HS-27A (cell line): ENCODE measurements at places on chromosomes 3 and 15.

DNA sequence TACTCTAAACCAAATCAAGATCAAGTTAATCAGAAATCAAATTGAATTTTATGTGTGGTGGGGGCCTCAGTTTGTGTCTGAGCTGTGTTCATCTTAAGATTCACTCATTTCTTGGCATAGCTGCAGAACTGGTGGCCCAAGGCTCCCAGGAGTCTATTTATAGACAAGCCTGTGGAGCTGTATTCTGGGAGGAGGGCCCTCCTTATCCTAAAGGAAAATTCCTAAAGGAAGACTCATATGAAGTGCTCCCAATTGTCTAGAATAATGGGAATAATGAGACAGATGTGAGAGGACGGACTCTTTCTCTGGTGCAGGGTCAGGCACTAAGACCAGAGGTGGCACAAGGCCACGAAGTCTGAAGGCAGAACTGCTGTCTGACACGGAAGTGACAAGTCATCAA is 38.9 kb downstream of the C3orf85 start:
- no peak for DNase-seq

DNA sequence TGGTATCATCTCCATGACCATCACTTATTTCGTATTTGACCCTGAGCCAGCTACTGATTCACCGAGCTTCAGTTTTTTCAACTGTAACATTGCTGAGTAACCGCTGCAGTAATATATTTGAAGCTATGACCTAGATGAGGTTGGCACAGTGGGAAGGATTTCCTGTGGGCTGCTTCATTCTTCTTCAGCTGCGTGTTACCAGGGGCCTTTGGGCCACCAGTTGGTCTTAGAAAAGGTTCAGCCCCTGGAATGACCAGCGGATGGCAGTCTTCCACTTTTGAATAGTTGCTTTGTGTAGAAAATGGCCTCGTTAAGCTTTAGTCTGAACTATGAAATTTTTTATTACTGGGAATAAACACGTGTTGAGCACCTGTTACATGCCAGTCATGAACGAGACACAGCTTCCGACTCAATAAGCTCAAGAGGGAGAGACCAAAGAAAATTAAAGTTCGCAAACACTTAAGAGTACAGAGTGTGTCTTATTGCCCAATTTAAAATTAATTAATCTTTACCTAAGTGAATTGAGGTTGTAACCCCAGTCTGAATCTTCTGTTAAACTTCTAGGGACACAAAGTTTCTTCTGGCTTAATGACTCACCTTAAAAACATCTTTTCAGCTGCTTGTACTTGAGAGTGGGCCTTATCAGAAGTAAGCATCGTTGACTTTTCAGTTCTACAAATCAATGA is 57.6 kb upstream of the NR2E3 start:
- DNase-seq: peak; percentile 98

DNA sequence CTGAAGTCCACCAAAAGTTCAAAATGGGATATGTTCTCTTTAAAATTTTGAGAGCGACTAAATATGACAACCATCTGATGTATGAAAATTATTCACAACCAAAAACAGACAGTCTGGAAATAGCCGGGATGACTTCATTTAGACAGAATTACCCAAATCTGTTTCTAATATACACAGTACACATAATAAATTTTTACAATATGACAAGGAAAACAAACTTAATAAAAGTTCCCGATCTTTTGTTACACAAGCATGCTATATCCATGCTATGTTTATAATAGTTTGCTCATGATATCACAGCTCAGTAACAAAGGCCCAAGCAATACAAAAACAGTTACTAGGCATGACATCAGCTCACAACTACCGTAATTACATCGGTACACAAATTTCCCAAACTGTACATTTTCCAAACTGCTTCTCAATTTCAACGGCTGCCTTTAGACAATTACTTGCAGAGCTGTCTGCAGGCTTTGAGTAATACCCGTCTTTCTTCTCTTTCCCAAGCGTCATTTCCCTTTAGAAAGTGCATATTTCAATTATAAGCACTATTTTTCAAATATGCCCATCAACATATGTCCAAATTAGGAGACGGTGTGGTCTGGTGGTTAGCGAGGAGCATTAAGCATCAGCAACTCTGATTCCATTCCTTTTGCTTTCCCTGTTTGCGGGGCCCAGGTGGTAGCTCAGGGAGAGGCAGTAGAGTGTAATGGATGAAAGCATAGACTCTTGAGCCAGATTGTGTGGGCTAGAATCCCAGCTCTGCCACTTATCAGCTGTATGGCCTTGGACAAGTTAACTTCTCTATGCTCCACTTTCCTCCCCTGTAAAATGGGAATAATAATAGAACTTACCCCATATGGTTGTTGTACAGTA is 481.2 kb downstream of the FOXP1 start:
- DNase-seq: peak; percentile 77

GRCh38 chr3:162141272-162141791 is 644.7 kb downstream of the OTOL1 start:
- DNase-seq: peak; percentile 79

DNA sequence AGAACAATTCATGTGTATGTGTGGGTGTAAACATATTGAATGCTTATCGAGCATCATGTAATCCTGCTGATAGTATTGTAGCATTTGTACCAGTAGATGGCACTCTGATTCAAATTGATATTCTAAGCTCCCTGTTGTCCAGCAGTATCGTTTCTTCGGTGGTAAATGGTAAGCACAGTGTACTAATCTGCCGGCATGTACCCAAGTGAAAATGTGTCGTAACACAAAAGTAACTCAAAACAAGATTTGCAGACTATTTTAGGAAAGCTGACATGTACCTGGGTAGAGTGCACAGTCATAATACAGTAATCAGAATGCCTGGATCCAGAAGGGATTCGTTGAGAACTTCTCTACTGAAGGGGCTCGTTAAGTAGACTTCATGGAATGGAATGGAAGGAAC is 31.7 kb upstream of the MNS1 start:
- DNase-seq: peak; percentile 54

GRCh38 chr3:33062866-33063265 is 34.1 kb downstream of the GLB1 start:
- no peak for DNase-seq

- no peak for DNase-seq
Observed at GRCh38 chr3:164186095-164186494, 892.2 kb downstream of the SI start.

GRCh38 chr3:72907731-72908620 is 20.1 kb downstream of the GXYLT2 start:
- DNase-seq: no peak

DNA sequence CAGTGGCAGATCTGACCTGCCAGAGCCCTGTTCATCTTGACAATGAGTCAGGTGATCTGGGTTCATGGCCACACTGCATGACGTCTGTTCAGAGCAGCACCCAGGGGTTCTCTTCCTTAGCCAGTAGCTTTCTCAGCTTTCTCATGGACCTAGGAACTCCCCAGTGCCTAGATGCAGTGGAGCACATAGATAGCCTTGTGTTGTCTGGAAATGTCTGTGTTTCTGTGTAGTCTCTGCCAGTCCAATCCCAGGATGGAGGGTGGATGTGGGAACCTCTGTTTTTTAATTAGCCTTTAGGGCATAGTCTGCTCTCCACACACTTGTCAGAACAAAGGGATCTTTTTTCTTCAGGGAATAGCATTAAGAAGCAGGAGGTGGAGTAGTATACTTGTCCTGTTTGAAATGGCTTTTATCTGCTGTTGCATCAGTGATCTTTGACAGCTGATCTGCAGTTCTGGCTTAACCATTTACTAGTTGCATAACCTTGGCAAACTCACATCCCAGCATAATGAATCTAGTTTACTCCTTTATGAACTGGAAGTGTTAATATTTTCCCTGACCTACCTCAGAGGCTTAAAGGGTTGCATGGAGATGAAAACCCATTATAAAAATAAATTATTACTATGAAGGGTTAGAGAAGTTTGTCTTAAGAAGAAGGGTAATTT is 16.1 kb upstream of the CACNA1D start:
- DNase-seq: no peak

DNA sequence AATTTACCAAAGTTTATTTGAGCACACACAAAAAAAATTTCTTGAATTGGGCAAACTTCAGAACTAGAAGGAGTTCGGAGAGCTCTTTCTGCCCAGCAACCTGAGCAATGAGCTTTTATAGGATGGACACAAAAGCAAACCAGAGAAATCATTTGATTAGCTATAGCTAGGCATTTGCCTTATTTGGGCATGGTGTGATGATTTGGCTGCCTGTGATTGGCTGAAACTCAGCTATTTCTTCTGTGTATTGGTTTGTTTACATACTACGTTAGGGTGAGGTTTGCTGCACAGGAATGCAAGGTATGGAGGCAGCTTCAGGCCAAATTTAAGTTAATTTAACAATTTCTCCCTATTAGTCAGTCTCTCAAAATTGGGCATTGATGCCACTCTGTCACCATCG is 65.1 kb downstream of the NEK11 start:
- no peak for DNase-seq

DNA sequence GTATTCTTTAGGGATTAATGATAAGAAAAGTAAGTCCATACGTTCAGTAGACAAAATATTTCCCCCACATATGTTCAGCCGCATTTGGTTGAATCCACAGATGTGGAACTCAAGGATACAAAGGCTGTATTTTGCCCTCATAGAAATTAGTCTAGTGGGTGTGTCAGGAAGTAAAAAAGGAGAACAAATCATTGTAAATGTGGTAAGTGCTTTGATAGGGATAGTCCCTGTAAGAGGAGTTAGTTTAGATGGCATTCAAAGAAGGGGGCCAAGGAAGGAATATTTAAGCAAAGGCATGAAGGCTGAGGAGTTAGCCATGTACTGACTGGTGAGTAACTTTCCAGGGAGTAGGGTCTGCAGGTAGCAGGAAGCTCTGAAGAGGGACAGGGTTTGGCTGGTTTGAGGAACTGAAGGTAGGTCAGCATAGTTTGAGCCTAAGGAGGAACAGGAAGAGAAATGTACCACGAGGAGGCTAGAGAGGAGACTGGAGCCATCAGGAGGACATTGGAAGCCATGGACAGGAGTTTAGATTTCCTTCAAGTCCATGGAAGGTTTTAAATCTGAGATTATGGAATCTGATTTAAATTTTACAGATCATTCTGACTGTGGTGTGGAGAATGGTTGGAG is 98.8 kb downstream of the MME start:
- DNase-seq: no peak

DNA sequence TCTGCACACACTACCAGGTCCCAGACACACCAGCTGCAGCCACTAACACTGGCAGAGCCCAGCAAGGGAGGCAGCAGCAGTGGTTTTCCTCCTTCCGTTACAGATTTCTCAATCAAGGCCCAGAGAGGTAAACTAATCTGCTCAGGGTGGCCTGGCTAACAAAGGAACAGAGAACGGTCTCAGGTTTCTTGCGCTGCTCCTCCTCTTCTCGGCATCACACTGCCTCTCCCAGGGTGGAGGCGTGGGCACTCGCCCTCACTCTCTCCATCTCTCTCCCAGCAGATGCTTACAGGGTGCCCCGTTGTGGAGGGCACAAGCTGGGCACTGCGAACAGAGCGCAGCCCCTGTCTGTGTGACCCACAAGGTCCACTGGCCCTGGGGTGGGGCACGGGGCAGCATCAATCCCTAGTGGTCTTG is 228.7 kb downstream of the VPS13C start:
- no peak for DNase-seq

GRCh38 chr3:121896823-121897222 is 2.6 kb downstream of the SLC15A2 start:
- DNase-seq: no peak

- DNase-seq: no peak
Observed at GRCh38 chr3:161393803-161394202, 22.5 kb upstream of the SPTSSB start.

DNA sequence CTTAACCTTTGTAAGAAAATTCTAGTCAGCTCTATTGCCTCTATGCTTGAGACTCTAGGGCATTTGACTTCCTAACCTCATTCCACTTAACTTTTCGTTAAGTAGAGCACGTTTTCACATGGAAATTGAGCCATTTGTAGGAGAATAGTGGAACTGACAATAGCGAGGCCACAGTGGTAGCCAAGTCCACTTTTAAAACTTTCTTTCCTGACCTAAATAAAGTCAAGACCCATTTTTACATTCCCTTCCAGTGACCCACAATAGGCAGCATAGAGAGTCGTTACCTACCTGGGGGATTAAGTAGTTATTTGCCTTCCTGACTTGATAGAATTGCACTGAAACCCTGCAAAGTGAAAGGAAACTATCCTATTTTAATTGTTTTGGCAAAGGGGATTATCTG is 386.0 kb upstream of the NECTIN3 start:
- no peak for DNase-seq

DNA sequence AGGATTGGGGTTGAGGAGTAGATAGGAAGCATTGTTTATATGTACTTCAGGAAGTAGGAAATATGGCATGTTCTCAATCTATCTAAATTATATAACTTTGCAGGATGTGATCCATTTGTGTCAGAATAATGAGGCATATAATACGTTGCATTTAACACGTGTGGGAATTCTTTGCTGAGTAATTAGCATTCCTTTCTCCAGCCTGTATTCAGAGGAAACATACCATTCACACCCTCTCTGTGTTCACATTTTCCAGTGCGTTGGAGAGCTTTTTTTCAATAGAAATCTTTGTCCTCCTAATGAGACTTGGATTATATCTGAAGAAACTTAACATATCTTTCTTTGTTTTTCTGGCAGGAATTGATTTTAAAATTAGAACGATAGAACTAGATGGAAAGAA is 33.0 kb upstream of the APH1B start:
- no peak for DNase-seq

GRCh38 chr3:65664931-65665330 is 373.8 kb downstream of the MAGI1 start:
- no peak for DNase-seq

DNA sequence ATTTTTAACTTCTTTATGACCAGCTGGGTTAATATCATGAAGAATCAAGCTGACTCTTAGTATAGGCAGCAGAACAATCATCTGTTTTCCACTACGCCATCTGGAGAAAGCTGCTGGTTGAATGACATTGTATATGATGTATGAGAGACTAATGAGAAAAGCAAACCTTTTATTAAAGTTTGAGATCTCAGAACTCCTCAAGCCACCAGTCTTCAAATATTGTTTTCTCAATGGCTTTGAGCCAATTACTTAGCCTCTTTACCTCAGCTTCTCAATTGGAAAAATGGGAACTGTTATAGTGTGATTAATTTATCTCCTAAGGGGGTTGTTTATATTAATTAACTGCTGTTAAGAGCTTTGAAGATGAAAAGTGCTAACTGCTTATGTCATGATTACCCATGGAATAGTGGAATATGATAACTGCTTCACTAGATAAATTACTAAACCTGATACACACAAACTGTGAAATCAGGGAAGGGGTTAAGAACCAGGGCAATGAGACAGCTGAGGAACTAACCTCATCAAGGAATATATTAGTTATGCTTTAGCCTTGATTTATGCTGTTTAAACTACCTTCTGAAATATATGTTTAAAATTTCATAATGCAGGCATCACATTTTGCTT is 330.1 kb downstream of the SOX2 start:
- no peak for DNase-seq

GRCh38 chr3:114451561-114452018 is 157.8 kb downstream of the TIGIT start:
- no peak for DNase-seq

DNA sequence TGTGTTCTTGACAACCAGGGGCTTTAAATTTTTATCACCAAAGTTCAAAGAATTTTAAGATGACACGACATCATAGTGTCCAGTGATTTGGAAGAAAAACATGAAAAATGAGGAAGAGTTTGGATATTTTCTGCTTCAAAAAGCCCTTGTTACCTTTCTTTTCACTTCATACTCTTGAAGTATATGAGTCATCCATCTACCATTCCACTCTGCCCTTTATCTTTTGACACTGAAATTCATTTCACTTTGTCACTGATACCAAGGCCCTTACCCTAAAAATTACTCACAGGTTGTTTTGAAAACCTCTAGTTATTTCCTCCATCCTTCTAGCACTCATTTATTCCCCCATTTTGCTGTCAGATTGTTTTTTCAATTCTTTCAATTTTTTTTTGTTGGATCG is 42.7 kb downstream of the OR5H15 start:
- DNase-seq: no peak

GRCh38 chr15:81516012-81516411 is 142.0 kb upstream of the TMC3 start:
- no peak for DNase-seq
